T47D (cell line): ENCODE measurements at places on chromosomes 13 and 19.

DNA sequence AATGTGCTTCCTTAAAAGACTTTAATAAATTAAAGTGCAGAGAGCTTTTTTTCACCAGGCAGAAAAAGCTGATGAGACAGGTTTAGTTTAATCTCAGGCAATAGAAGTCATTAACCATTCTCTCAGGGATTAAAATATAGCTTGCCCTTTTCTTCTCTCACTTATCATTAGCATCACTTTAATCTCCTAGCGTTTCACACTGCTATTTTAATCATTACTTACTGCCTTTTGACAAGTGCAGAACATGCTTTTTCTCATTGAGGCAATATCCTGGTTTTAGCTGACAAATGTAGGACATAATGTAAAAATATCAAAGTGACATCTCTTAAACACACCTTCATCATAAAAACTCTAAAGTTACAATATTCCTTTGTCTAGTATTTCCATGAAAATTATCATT, 94.6 kb downstream of the DACH1 start:
- DNase-seq = no peak

- DNase-seq = no peak
Measured at GRCh38 chr13:20796791-20797508, 23.2 kb upstream of the EEF1AKMT1 start.

GRCh38 chr13:109773276-109773675, 13.1 kb downstream of the IRS2 start:
- no peak for DNase-seq

GRCh38 chr19:39906820-39907611, 27.4 kb downstream of the FCGBP start:
- DNase-seq = no peak

GRCh38 chr13:39586958-39587605, 15.9 kb downstream of the LHFPL6 start:
- no peak for DNase-seq

GRCh38 chr13:33283195-33283911, 2.2 kb downstream of the STARD13 start:
- no peak for DNase-seq

GRCh38 chr13:44452418-44452817, 78.8 kb downstream of the SERP2 start:
- DNase-seq = no peak

DNA sequence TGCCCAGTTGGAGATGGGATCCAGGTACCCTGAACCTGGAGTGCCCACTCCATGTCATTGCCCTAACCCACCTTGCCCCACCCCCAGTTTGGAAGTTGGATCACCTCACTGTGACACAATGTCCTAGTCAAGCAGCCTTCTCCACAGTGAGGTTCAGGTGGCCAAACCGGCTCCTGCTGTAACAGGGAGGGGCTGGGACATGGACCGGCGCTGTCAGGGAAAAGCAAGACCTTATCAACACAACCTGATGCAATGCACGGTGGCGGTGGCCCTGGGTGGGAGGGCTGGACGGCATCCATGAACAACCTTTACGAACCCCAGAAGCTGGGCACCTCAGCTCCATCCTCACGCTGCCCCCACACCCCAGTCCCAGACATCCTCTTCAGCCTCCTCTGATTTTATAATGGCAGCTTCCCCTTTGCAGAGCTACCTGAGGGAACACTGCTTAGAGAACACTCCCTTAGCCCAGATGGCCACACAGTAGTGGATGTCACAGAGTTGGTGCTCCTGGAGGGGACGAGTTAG, 1.6 kb upstream of the KRTDAP start:
- no peak for DNase-seq

- no peak for DNase-seq
Measured at GRCh38 chr19:646779-647565, 7.3 kb downstream of the FGF22 start.

DNA sequence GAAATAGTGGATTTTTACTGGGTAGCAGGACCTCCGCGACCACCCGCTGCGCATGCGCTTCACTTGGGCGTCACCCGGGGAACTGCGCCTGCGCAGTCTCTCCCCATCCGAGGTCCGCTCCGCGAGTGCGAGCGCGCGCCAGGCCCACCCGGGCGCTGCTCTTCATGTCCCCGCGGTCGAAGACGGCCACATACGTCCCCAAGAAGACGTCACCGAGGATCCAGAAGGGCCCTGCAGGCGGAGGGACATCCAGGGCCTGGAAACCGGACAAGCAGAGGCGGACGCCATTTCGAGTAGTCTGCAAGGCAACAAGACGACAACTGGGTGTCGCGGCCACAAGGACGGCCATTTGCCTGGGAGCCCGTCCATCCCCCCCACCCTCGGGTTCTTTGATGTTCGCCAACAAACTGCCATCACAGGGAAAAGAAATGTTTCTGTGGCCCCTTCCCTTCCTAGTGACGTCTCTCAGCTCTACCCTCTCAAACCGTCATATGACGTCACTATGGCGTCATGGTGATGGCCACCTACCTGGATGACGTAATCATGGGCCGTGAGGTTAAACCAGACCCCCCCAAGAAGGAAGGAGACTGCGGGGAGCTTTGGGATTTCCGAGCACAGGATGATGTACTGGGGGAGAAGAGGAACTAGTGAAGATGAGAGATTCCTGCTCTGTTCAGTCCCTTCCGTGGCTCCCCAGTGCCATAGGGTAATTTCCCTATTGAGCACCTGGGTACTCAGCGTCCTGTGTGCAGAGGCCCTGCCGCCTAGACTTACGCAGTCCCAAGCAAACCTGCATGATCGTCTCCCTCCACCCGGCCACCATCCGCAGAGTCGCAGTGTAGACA, 6.7 kb downstream of the NAPSA start:
- DNase-seq = no peak

DNA sequence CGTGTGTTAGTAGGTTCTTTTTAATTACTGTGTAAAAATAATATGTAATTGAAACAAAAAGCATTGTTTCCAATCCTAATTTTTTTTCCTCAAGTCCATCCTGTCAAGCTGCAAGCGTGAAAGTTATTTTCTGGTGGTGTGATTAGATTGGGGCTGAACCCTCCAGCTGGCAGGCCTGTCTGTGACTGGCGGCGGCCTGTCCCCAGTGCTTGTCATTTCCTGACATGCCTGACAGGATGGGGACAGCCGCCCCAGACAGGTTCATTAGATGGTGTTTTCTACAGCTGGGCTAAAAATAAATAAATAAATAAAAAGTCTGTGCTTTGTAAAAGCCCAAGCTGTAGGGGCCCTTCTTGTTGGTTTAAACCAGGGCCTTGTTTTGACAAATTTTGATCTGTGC, 53.7 kb upstream of the MAB21L1 start:
- DNase-seq = no peak

DNA sequence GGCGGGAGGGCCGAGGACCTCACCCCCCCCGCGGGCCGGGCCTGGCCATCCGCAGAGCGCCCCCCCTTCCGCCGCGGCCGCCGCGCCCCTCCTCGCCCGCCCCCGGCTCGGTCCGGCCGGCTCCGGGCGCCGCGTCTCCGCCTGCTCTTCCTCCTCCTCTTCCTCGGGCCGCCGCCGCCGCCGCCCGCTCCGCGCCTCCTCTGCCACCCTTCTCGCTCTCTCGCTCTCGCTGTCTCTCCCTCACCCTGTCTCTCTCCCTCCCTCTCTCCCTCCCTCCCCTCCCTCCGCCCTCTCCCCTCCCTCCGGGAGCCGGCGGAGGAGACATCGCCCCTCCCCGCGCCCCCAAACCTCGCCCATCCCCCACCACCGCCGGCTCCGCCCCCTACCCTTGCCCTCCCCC, at the start of gene SHANK1:
SHANK1 (minus strand) TSS at position 237 of the 400 bp plus-strand sequence. CDS start 2,883 bp downstream, outside the sequence.
- DNase-seq = no peak

DNA sequence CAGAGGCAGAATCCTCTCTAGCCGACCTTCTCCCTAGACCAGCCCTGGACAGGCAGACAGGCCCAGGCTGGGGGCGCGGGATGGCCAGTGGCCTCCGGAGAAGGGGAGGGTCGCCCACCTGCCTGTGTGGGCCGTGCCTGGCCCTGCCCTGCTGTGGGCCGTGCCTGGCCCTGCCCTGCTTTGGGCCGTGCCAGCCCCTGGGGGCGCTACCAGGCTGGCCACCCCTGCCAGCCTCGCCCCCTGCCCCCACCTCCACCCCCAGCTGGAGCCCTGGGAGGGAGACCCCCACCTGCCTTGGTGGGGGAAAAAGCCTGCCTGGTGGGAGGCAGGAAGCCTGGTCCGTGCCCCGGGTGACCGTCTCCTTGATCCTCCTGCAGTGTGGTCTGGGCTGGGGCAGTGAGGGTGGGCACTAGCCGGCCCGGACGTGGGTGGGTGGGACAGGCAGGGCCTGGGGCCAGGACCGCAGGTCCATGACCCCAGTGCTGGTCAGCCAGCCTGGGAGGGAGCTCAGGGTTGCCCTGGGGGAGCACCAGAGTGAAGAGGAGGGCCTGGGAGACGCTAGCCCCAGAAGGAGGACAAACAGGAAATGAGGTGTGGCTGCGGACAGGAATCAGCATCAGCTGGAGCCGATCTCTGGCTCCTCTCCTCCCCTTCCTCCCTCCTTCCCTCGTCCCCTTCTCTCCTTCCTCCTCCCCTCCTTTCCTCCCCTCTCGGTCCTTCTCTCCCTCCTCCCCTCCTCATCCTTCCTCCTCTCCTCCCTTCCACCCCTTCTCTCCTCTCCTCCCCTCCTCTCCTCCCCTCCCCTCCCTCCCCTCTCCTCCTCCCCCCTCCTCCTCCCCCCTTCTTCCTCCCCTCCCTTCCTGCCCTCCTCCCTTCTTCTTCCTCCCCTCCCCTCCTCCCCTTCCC, 5.1 kb upstream of the MKNK2 start:
- DNase-seq = no peak

- no peak for DNase-seq
Measured at GRCh38 chr19:15159251-15159650, 41.5 kb downstream of the NOTCH3 start.

GRCh38 chr13:44436589-44437337, 63.1 kb downstream of the SERP2 start:
- DNase-seq = peak; percentile 60

DNA sequence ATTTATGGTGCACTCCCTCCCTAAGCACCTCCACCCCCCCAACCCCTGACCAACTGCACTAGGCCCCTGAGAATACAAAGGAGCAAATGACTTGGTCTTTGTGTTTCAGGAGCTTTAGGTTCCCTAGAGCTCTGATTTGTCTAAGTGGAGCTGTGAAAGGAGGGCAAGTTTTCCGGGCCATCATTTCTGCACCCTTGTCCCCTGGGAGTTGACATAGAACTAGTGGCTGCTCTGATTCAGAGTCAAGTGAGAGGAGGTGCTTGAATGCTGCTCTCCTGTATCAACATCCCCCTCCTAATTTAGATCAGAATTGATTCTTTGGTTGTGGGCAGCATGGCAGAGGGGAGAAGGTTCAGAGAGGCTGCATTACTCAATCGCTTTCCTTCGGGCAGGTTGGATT, 391.6 kb downstream of the KCNRG start:
- DNase-seq = no peak

- no peak for DNase-seq
Measured at GRCh38 chr13:111510502-111511218, 190.2 kb downstream of the TEX29 start.

GRCh38 chr19:7507884-7508283, 8.0 kb upstream of the ZNF358 start:
- DNase-seq = peak; percentile 27

- peak; percentile 64 for DNase-seq
Measured at GRCh38 chr19:29596885-29597525, 9.1 kb upstream of the POP4 start.

- no peak for DNase-seq
Measured at GRCh38 chr13:28412981-28413380, 81.9 kb downstream of the FLT1 start.

DNA sequence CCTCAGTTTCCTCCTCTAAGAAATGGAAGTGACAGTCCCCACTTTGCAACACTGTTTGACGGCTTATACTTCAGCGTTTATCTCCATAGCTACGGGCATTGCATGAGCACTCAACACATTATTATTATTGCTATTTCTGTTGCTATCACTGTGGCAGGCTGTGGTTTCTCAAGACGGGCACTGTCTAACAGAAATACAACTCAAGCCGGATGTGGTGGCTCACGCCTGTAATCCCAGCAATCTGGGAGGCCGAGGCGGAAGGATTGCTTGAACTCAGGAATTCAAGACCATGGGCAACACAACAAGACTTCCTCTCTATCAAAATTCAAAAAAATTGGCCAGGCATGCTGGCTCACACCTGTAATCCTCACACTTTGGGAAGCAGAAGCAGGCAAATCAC, 4.9 kb upstream of the ZSWIM4 start:
- DNase-seq = no peak

DNA sequence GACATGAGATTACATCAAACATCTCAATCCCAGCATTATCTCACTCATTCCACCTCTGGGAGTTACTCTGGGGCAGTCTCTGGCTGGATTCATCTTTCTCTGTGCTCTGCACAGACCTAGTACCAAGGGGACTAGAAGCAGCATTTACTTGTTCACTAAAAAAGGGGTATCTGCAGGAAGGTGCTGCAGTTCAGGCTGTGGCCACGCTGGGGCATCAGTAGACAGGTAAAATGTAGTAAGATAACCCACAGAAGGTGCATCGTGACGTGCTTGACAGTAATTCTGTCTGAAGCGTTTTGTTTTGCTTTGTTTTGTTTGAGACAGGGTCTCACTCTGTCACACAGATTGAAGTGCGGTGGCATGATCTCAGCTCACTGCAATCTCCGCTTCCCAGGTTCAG, 29.3 kb downstream of the ZNF564 start:
- DNase-seq = no peak

DNA sequence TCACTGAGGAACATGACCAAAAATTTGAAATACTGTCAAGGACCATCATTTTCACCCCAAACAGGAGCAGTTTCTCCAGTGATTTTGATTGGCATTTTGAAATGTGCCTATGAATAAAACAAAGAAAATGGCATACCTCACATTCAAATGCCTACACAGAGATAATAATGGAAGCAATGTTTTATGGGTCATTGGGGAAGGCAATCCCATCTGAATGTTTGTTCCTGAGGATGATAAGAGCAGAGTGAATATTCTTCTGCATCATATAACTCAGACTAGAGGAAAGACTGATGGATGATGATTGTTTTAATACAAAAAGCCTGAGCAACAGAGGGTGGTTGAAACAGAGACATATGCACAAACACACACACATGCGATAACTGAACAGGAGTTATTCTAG, 2749.9 kb downstream of the PCDH9 start:
- DNase-seq = no peak

GRCh38 chr19:5200844-5201243, 139.8 kb downstream of the PTPRS start:
- no peak for DNase-seq

DNA sequence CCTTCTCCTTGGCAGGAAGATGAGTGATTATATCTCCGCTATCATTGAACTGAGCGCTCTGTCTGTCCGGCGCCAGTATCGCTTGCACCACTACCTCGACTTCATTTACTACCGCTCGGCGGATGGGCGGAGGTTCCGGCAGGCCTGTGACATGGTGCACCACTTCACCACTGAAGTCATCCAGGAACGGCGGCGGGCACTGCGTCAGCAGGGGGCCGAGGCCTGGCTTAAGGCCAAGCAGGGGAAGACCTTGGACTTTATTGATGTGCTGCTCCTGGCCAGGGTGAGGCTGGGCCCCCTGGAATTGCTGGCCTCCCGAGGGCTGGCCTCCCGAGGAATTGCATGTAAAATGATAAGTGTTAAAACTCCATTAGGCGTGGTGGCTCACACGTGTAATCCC, 32.1 kb downstream of the CYP4F22 start:
- DNase-seq = no peak
